ENCODE measurements at places on chromosomes 2 and 18.
A peak's percentile ranks its signal among the peaks of the same experiment; 100 is the strongest.

DNA sequence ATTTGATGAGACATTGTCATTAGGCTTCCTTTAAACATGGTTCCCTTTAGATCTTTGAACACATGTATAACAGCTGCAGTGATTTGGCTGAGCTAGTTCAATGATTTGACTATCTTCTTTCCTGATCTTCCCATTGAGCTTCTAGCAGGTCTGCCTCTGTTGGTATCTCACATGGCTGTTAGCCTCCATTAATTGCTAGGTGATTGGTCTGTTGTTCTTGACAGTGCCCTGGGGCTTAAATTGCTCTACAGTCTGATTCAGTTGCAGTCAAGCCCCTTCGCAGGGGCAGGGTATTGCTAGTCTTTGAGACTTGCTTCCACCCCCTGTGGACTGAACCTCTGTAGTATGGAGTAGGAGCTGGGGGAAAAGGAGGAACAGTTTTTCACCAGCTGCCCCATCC lies 24.1 kb downstream of the SKA1 start:
- H3K27me3 ChIP-seq: peaks cover 33% of the 10 kb centered on the region
- peaks cover 2% of the 10 kb centered on the region for H3K4me1 ChIP-seq
- H3K36me3 ChIP-seq: peaks cover 7% of the 10 kb centered on the region
- H3K27ac ChIP-seq: no peak overlapping the region

DNA sequence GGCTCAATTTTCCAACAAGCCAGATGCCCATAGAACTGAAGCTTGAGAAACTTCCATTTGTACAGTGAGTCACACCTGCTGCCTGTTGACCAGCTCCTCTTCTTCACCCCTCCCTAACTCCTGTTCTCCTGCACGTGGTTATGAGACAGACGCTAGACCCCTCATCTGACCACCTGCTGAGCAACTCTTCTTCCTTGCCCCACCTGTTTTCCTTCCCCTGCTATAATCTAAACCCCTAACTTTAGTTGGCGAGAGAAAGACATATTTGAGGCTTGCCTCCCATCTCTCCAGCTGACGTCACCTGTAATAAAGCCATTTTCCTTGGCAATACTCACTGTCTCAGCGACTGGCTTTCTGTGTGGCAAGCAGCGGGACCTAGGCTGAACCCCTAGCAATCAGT lies 22.3 kb upstream of the ITM2C start:
- H3K4me3 ChIP-seq: no peak overlapping the region
- H3K27me3 ChIP-seq: peaks cover 9% of the 10 kb centered on the region
- H3K27ac ChIP-seq: no peak overlapping the region
- no peak for DNase-seq
- peaks cover 15% of the 10 kb centered on the region for H3K4me1 ChIP-seq
- H3K36me3 ChIP-seq: no peaks in the 10 kb centered on the region

DNA sequence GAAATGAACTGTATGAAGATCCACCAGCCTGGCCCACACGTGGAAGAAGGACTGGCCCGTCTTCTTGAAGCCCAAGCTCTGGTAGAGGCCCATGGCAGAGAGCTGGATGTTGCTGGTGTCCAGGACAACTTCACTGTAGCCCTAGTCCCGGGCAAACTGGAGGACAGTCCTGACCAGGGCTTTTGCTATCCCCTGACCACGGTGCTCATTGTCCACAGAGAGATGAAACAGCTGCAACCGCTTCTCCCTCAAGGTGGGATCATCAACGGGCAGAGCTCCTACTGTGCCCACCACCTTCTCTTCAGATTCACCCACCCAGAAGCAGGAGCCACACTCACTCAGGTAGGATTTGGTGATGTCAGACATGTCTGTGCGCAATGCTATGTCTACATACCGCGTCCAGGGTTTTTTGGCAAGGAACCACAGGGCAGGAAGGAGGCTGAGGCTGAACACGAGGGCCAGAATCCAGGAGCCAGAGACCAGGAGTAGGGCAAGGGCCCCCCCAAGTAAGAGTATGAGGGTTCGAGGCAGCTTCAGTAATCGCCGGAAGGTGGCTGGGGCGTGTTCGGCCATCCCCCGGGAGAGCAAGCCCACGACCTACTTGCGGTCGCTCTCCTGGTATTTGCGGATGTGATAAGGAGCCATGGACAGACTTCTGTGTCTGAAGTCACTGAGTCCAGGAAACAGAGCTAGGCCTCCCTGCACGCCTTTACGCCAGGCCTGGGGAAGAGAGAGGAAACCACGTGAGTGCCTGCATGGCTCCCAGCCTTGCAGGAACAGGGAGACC lies 36.3 kb downstream of the TPRKB start:
- H3K4me1 ChIP-seq: no peaks in the 10 kb centered on the region
- no peak overlapping the region for H3K27ac ChIP-seq
- no peak overlapping the region for H3K4me3 ChIP-seq
- no peak for DNase-seq

DNA sequence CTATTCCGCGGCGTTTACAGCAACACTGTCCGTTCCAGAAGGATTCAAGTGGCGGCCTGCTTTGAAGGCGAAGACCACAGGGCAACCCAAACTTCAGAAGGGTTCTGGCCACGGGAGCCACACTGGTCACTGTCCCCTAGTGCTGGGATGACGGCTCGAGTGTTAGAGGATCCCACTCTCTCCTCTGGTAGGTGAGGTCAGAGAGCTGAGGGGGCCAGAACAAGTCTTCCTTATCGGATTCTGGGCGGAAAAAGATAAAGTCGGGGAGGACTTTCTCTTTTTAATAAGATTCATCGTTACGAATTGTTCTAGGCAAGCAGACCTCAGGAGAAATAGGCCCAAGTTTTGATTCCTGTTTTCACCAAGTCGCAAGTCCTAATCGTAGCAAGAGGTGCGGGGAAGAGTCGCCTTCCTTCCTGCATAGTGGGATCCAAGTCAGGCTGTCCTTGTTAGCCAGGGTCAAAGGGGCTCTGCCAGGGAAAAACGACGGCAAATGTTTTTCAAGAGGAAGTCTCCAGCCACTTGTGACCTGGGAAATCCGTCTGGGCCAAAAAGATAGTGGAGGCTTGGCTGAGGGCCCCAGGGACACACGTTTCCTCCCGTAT lies 864 bp upstream of the MYL12A start:
- H3K4me1 ChIP-seq: peaks cover 32% of the 10 kb centered on the region
- peak; percentile 46 for DNase-seq
- H3K27ac ChIP-seq: peak overlapping the region; percentile 97
- no peaks in the 10 kb centered on the region for H3K27me3 ChIP-seq
- H3K4me3 ChIP-seq: peak overlapping the region; percentile 76
- peaks cover 34% of the 10 kb centered on the region for H3K36me3 ChIP-seq

DNA sequence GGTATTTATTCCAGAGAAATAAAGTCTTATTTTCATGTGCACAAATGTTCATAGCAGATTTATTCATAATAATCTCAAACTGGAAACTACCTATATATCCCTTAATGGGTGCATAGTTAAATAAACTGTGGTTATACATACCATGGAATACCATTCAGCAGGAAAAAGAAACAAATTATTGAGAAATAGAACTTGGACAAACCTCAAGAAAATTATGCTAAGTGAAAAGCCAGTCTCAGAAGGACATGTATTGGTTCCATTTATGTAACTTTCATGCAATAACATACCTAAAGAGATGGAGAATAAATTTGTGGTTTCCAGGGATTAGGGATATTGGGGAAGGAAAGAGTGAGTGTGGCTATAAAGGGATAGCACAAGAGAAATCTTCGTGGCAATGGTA lies 452.6 kb downstream of the SETBP1 start:
- H3K27me3 ChIP-seq: peaks cover 8% of the 10 kb centered on the region
- no peaks in the 10 kb centered on the region for H3K4me1 ChIP-seq
- H3K36me3 ChIP-seq: no peaks in the 10 kb centered on the region
- no peak for DNase-seq

DNA sequence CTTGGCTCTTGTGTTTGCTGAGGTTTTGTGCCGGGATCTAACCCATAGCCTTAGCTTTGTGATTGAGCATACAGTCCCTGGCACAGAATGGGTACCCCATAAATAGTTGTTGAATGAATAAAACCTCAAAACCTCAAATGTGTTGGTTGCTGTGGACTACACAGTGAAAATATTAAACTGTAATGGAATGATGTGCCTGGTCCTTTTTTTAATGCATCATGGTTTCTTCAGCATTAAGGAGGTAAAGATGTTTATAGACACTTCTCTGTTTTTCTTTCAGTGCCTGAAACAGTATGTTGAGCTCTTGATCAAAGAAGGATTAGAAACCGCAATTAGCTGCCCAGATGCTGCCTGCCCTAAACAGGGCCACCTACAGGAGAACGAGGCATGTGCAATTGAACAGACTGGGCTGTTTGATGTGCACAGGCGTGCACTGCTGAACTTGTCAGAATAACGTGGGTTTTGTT lies 97.0 kb downstream of the RNF144A start:
- H3K4me3 ChIP-seq: no peak overlapping the region
- peaks cover 16% of the 10 kb centered on the region for H3K36me3 ChIP-seq
